ENCODE measurements at places on chromosomes 13 and 19.

GRCh38 chr19:17654993-17655392, 33.2 kb downstream of the UNC13A start:
- DNase-seq: no peak

DNA sequence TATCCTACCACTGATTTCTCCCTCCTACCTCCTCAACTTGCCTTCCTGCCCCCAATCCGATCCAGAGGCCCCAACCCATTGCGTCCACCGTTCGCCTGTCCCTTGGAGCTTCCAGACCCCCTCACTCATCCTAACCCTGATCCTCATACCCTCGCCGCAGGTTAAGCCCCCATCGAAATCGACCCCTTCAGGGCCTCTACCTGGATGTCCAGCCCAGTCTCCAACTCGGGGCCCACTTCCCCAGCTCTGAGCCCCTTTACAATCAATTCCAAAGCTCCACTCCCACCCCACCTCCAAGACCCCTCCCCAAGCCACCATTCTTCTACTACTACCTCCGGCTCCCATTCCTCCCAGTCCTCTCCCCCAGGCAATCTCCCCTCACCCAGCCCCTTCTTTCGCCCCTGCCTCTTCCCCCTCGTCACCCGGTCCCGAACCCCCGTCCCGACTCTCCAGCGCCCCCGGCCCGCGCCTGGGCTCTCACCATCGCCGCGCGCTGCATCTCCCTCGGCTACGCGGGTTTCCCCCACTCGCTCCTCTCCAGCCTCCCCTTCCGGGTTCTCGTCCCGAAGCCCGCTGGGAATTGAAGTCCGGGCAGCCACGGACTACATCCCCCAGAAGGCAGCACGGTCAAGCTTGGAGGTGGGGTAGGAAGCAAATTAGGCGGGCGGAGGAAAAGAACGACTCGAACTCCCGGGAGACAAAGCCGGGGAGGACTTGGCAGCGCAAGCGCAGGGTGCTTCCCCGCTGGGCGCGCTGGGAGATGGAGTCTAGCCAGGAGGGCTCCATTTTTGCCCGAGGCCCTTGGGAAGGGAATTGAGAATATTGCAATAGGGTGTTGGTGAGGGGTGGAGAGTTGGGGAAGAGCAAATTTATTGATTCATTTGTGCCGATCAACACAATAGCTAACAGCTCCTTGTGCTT, at the start of gene FBXO46:
Gene FBXO46, minus strand, starts transcription at position 529 of the 921 bp plus-strand sequence. CDS start 17,401 bp downstream, outside the sequence.
- DNase-seq: peak; percentile 99

DNA sequence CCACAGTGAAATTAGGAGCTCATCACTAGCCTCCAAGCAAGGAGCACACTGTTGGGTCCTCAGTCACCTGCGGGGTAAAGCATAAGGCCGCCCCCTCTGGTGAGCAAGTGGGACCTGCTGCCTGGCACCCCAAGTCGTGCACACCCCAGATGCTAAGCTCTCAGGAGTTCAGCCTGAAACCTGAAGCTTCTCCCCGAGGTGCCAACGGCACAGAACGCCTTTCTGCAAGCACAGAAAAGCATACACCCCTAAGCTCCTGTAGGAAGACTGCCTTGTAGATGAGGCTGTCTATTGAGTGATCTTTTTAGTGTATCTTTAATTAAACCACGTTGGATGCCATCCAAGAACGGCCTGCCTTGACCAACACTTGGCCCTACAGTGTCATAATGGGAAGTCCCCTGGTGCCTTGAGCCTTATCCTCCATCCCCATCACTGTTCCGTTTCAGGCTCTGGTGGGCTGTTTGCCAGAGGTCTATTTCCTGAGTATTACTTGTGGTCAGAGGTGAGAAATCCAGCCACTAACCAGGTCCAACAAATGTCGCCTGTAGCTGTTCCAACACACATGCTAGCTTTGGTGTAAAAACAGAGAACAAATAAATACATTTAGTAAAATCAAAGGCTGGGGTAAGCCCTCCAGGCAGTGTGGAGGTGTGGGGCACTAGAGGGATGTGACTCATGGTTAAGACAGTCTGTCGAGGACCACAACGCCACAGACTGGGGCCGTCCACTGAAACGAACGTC, 44.8 kb downstream of the C13orf42 start:
- DNase-seq: no peak

DNA sequence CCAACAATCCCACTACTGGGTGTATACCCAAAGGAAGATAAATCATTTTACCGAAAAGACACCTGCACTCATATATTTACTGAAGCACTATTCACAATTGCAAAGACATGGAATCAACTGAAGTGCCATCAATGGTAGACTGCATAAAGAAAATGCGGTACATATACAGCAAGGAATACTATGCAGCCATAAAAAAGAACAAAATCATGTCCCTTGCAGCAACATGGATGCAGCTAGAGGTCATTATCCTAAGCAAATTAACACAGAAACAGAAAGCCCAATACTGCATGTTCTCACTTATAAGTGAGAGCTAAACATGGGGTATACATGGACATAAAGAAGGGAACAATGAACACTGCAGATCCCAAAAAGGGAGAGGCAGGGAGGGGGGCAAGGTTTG, 2.7 kb upstream of the ZNF507 start:
- DNase-seq: no peak

DNA sequence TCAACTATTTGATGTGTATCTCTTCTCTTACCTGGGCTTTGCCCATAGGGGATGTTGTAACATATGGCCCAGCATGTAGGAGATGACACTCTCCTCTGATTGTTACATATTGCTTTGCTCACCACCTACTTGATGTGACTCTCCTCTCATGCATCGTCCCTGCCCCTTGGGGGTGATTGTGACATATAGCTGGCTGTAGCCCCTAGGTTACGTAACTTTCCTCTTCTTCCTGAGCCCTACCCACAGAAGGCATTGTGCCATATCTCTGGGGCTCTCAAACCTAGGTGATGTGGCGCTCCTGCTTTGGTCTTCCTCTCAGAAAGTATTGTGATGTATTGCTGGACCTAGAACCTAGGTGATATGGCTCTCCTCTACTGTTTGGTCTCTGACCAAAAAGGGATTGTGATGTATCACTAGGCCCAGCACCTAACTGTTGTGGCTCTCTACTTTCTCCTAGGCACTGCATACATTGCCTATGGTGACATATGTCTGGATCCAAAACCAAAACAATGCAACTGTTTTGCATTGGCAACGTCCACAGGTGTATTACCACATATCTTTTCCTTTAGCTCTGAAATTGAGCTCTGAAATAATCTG, 71.9 kb upstream of the ZNF724 start:
- no peak for DNase-seq

DNA sequence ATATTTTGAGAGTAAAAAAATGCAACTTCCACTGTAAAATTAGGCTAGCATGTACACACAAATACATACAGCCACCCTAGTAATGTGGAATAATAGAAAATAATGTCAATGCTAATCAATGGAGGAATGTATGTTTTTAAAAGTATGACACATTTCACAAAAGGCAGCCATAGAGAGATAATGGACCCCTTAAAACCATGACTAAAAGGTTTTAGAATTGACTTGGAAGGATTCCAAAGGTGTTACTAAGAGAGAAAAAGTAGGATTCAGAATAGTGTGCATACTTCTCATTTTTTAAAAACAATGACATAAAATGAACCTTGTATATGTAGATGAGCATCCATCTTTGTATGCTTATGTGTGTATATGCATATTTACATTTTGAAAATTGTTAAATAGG, 597.9 kb upstream of the PCDH9 start:
- DNase-seq: no peak

- DNase-seq: no peak
Observed at GRCh38 chr19:35629332-35629633, 447 bp downstream of the RBM42 start.

DNA sequence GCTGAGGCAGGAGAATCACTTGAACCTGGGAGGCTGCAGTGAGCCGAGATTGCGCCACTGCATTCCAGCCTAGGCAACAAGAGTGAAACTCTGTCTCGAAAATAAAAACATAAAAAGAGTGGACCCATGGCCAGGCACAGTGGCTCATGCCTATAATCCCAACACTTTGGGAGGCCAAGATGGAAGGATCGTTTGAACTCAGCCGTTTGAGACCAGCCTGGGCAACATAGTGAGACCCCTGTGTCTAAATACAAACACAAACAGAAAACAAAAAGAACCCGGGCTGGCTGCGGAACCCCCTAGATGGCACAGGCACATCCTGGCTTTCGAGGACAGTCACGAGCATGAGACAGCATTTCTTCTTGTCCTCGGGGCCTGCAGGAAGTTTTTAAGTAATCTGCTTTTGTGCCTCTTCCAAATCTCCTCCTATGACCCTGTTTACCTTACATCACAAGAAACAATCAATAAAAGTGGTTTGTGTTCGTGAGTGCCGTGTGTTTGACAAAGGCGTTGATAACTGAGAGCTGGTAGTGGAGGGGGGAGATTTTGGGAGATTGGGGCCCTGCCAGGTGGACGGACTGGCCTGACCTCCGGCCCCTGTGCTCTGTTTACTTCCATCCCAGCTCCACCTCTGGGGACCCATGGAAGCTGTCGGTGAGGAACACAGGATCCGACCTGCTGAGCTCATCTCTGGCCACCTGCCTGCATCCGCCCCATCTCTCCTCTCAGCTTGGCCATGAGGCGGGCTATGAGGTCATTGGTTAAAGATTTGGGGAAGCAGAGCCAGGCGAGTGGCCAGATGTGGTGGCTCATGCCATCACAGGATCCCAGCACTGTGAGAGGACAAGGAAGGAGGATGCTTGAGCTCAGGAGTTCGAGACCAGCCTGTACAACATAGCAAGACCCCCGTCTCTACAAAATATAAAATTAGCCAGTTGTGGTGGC, 5.9 kb upstream of the GDF15 start:
- DNase-seq: peak; percentile 75

DNA sequence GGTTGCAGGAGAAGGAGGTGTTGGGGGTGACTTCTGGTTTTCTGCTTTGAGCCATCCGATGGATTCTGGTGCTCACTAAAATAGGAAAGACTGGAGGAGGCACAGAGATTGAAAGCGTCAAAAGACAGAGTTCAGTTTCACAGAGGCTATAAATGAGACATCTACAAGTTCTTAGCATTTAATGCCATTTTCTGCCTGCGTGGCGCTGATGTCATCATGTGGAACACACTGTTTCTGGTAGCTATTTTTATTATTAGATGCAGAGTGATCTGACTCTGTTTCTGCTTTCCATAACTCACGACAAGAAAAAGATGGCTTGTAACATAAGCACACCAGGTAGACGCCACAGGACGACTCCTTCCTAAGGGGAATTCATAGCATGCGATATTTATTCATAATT, 3.3 kb upstream of the SLC39A3 start:
- DNase-seq: no peak

GRCh38 chr19:43623889-43624670, 4.7 kb upstream of the ZNF428 start:
- DNase-seq: no peak

DNA sequence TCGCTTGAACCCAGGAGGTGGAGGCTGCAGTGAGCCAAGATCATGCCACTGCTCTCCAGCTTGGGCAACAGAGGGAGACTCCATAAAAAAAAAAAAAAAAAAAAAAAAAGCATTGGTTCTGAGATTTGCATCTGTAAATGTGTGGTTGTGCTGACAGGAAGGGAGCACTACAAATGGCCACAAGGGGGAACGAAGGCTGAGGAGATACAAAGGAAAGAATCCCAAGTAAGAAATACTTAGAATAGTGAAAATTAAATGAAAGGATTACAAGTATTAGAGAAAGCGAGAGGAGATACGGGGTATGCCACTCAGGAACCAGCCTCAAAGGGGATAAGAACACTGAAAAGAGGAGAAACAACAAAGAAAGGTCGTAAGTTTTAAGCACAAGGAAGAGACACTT, 284.9 kb downstream of the KLF12 start:
- DNase-seq: no peak

GRCh38 chr19:35915443-35915842, 7.3 kb upstream of the TYROBP start:
- DNase-seq: no peak

DNA sequence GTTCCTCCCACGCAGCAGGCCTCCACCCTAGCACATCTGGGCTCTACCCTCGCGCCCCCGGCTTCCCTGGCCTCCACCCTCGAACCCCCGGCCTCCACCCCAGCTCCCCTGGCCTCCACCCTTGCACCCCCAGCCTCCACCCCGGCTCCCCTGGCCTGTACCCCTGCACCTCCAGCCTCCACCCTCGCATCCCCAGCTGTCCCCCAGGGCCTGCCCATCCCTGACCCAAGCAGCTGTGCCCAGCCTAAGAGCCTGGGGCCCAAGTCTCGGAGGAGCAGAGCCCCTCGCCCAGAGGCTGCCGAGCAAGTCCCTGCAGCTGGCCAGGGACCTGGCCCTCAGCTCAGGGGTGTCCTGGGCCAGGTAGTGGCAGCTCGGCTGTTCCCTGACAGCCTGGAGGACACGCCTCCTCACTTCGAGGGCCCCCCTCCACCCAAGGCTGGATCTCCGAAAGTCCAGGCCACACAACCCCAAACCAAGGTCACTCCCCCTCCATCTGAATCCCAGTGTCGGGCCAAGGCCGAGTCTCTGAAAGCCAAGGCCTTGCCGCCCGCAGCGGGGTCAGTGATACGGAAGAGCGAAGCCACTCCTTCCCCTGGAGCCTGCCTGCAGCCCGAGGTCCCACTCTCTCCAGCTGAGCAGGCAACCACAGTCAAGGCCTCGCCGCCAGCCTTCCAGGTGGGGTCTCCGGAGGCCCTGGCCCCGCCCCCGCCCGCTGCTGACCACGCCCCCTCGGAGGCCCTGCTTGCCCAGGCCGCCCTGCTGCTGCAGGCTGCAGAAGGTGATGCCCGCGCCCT, 7.9 kb upstream of the ARHGAP33 start:
- DNase-seq: no peak

- no peak for DNase-seq
Observed at GRCh38 chr13:25771641-25772478, 280.0 kb downstream of the SHISA2 start.

GRCh38 chr13:52651897-52652195, 790 bp upstream of the SUGT1 start:
- DNase-seq: peak; percentile 43

DNA sequence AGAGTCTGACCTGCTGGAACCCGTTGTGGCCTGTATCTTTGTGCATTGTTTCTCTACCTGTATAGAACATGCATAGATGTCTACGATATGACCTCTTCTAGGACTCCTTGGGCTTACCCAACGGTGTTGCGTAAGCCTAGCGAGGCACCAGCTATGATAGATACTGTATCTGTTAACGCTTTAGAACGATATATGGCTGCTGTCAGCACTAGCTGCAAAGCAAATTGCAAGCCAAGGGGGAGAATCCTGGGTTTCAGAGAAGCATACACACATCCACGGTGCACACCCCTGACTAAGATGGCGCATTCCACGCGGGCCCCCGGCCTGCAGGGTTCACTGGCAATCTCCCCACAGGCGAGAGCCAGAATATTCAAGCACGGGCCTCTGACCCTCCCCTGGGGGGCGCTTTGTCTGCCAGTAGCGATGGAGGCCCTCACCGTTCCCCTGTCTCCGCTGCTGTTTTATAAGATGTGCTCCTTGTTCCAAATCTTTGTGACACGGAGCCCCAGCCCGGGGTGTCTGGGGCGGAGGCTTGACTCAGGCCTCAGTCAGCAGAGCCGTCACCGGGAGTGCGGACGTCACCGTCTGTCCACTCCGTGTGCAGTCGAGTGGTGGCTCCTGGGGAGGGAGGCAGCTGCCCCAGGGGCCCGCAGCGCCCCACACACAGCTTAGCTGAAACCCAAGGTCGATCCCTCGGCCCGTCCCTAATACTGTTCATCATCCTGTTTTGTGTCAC, 12.9 kb upstream of the RPS15 start:
- no peak for DNase-seq

GRCh38 chr13:95505986-95506385, 46.5 kb upstream of the CLDN10 start:
- DNase-seq: no peak

Measured in NCI-H510A (cell line).